Inflammatory macrophage treated with lipopolysaccharide for 1 hour (primary cell): ENCODE measurements at places on chromosomes 1 and 21.

- no peak for DNase-seq
Observed at GRCh38 chr1:209335178-209335577, 248.3 kb upstream of the CAMK1G start.

GRCh38 chr21:34579411-34579810 is 35.5 kb downstream of the RCAN1 start:
- DNase-seq = peak; percentile 50

- no peak for DNase-seq
Observed at GRCh38 chr1:190759807-190760206, 282.1 kb upstream of the BRINP3 start.

GRCh38 chr1:18464665-18465050 is 16.1 kb upstream of the KLHDC7A start:
- DNase-seq = no peak

DNA sequence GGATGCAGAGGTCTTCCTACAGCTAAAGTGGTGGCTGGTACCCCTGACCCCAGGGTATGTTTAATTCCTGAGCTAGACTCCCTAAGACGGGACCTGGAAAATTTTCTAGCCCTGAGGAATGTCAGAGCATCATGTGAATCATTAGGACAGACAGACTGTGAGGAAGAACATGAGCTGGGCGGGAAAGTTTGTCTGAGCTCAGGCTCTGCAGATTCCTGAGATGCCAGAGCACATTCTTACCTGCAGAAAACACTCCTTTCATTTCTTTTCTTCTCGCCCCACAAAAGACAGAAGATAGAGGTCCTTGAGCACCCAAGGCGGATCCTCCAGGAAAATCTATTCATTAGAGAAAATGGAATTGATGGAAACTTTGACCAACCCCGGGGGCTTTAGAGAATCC is 6.5 kb downstream of the CAPN2 start:
- no peak for DNase-seq

- no peak for DNase-seq
Observed at GRCh38 chr1:180352021-180352420, 122.0 kb downstream of the LHX4 start.

GRCh38 chr1:226123591-226124471 is 61.3 kb downstream of the H3-3A start:
- no peak for DNase-seq

GRCh38 chr1:72229893-72230292 is 52.4 kb downstream of the NEGR1 start:
- no peak for DNase-seq

- DNase-seq = no peak
Observed at GRCh38 chr1:26278303-26278702, 1.6 kb upstream of the SH3BGRL3 start.

- DNase-seq = no peak
Observed at GRCh38 chr1:186839041-186839400, 10.3 kb downstream of the PLA2G4A start.

GRCh38 chr1:23551849-23552248 is 7.5 kb downstream of the ID3 start:
- DNase-seq = no peak

DNA sequence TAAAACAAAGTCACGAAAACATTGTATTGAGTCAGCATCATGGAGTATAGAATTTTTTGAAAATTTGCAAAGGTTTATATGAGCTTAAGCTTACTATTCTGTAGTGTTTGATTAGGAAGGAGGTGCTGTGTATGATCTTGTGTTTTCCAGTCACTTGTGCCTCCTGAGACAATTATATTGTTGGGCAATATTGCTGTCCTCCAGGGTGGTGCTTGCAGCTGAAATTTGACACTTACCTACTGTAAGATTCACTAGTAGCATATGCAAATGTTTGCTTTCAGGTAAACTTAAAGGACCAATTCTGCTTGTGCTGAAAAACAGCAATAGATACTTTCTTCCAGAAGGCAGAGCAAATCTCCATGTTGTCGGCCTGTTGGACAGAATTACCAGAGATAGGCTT is 268.0 kb downstream of the TGFB2 start:
- no peak for DNase-seq

DNA sequence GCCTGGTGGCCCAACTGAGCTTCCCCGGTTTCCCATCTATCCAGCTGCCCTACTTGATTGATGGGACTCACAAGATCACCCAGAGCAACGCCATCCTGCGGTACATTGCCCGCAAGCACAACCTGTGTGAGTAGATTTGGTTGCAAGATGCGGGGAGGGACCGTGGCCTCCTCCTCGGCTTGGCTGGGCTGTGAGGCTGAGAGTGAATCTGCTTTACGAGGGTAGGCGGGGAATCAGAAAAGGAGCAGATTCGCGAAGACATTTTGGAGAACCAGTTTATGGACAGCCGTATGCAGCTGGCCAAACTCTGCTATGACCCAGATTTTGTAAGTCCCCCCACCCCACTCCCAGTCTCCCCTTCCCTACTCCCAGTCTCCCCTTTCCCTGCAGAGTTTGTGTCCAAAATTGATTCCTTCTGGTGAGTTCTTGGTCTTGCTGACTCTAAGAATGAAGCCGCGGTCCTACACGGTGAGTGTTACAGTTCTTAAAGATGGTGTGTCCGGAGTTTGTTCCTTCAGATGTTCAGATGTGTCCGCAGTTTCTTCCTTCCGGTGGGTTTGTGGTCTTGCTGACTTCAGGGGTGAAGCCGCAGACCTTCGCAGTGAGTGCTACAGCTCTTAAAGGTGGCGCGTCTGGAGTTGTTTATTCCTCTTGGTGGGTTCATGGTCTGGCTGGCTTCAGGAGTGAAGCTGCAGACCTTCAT is 1.5 kb downstream of the GSTM2 start:
- DNase-seq = no peak

DNA sequence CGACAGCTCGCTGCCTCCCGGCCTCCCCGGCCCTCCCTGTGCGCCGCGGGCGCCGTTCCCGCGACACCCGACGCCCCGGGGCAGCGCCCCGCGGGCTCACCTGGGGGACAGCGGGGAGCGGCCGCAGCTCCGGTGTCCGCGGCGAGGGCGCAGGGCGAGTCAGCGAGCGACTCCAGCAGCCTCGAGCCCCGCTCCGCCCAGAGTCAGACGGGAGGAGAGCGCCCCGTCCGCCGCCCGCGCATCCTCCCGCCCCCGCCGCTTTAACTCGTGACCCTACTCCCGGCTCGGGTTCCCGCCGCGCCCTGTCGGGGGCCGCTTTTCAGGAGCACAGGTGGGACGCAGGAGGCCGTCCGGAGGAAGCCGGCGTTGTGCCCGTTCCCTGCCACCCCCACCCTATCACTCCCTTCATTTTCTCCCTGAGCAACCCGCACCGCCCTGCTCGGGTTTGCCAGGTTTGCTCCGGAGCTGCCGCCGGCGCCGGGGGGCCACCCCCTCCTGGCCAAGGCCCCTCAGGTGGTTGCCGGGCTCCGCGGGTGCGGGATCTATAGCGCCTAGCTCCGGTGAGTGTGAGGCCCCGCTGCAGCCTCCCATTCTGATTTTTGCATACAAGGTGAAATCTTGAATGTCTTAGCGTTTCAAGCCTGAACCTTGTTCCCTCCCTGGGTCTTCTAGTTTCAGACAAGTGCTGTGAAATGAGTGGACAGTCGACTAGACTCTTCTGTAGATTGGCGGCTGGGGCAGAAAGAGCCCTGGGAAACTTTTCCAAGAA is at the start of gene MCOLN3:
Gene MCOLN3, minus strand, starts transcription at position 205 of the 769 bp plus-strand sequence. CDS start 3,140 bp downstream, outside the sequence.
- DNase-seq = peak; percentile 48

DNA sequence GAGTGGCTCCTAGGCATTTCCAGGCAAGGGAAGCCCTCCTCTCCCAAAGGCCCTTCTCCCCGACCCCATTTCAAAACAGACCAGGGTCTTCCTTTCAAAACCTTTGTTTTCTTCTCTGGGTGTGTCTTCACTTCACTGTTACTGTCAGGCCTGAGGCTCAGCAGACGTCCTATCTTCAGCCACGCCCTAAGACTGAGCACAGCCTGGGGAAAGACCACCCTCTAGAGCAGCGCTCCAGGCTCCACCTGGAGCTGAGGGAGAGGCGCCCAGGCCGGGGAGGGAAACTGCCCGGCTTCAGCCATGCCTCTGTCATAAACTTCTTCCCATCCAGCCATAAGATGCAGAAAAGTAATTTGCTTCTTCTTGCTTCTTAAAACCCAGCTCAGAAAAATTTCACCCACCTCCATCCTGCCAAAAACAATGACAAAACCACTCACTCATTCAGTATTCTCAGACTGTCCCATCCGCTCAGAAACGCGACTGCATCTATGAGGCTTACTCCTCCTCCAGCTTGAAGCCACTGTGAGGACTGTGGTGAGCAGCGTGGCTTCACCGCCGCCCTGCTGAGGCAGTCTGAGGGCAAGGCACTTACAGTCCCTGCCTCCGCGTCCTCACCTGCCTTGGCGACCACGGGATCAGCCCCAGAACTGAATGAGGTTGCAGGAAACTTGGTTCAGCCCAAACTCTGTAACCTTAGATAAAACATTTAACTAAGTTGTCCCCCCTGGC is 36.1 kb downstream of the VN1R5 start:
- DNase-seq = no peak

- DNase-seq = no peak
Observed at GRCh38 chr1:209710093-209710492, 5.4 kb downstream of the HSD11B1 start.

DNA sequence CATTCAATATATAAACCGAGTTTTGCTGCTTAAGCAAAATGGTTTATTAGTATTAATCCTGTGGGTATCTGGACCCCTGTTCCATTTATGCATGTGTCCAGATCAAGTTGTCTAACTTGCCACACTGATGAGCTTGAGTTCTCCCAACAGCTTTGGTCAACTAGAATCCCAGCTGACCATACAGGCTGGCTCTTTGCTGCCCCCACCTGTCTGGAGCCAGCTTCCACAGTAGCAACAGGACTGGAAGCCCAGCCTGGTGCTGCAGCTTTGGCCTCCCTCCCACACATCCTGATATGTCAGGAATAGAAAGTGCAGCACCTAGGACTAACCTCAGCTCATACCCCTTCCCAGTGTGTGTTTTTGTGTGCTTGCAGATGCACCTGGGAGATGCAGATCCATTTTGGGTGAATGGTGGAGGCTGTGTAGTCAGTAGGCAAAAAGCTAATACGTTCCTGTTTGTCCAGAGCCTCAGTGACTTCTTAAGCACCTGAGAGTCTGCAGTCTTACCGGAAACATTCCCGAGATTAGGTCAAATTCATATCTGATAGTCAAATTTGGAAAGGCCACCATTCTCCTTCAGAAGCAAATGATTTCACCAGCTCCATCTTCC is 40.9 kb upstream of the BEND5 start:
- peak; percentile 69 for DNase-seq
